Urinary bladder (tissue), 4 donors: ENCODE measurements at places on chromosomes 7 and 10. TPM values are rescaled to one million over a fixed set of nuclear protein-coding genes. Genes with fewer than 3 reads are reported as not detected.

PTN gene
- total RNA-seq, result 91.1 TPM

OR2A42 gene
- total RNA-seq, result 0.42 TPM

TFPI2 gene
- 19.3 TPM for total RNA-seq

RALA gene
- 32.7 TPM for total RNA-seq

LRMDA gene
- 17.7 TPM for total RNA-seq

AGAP9 gene
- 7.6 TPM for total RNA-seq

CLIP2 gene
- total RNA-seq, result 19.9 TPM

OR2A12 gene
- not detected for total RNA-seq
